CD4-positive, alpha-beta T cell treated with Interferon alpha-2 for 1 hour (primary cell): ENCODE measurements at places on chromosomes 1 and 21.
A peak's percentile ranks its signal among the peaks of the same experiment; 100 is the strongest.

- no peak for DNase-seq
Measured at GRCh38 chr1:115222616-115223402, 115.2 kb downstream of the NGF start.

DNA sequence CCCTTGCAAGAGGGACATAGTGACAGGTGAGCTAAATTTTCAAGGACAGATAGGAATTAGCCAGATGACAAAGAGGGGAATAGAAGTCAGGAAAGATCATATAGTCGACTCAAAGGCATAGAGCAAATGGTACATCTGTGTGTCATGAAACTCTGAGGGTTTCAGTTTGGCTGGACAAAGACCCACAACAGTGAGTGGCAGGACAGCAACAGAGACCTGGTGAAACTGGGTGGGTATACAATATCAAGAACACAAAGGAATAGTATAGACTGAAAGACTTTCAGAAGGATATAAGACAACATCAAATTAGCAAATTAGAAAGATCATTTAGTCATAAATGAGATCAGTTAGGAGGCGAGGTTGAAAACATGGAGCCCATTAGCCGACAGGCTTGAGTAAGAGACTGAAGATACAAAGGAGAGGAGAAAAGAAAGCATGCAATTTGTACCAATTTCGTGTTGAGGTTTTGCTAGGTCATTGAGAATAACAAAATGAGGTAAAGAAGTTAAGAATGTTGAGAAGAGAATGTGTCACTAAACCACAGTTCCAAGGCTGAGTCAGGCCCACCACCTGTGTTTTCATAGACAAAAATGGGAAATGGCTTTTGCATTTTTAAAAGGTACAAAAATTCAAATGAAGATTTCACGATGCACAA lies 213.8 kb downstream of the HHIPL2 start:
- no peak for DNase-seq

DNA sequence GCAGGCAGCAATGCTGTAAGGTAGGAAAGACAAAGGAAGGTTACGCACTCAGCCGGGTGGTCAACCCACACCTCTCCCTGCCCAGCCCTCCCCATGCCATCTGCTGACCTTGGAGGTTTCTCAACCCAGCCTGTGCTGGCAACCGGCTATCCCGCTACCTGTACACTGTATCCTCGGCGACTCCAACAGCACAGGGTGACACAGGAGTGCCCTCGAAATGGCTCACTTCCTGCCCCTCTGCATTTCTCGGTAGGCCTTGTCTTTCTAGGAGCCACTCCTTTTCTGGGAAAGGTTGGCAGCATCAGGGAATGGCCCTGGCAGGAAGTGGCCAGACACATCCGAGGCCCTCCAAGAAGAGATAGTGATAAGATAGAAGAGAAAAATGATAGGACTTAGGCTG lies 124.0 kb downstream of the PROX1 start:
- DNase-seq, result no peak

DNA sequence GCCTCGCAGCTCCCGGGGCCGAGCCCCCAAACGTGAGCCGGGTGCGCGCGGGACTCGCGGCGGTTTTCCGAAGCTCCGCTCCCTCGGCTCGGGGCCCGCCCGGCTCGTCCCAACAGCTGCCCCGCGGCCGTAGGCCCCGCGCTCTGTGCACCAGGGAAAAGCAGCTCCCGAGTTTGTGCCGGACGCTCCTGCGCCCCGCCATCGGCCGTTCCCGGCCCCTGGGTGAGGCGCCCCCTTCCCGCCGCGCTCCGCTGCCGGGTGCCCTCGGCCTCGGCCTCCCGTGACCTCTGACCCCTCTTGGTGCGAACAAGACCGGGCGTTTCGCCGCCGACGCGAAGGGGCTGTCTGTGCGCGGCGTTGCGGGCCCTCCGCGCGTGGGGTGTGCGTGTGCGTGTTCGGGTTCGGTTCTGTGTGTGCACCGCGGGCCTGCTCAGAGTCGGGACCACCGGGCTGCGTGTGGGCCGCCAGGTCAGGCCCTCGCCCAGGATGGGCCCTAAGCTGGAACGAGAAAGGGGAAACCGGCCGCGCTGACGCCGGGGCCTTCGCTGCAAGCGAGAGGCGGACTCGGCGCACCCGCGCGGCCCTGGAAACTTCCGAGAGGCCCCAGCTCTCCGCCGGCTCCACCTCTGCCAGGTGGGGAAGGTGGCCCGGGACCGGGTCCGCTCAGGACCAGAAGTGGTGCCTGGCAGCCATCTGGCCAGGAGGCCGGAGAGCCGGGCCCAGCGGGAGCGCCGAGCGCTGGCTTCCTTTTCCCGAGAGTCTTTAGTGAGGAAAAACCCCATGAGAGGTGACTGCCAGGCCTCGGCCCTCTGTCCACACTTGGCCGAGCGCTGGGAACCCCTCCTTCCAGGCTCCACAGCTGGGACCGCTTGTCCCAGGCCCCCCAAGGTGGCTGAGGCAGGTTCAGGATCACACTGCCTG lies 1.9 kb downstream of the PRDM16 start:
- no peak for DNase-seq

GRCh38 chr1:79041666-79042065 lies 35.1 kb upstream of the ADGRL4 start:
- DNase-seq, result no peak

DNA sequence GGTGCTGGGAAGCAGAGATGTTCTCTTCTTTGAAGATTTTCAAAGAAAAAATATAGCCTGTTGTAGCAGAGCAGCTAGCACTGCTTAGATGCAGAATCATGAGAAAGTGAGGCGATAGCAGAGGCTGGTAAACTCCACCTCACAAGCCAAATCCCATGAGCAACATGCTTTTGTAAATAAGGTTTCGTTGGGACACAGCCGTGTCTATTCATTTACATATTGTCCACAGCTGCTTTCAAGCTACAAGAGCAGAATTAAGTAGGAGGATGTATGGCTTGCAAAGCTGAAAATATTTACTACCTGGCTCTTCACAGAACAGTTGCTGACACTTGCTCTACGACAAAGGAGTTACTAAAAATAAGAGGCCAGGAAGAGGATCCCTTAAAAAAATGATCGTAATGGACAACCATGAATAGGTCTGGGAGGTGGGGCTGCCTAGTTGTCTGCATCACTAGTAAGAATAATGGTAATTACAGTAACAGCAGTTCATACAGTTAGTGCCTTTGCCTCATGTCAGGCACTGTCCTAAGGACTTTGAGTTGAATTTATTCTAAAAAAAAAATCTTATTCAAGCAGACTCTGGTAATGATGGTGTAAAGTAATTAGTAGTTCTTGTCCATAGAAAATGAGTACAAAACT lies 622.0 kb downstream of the KIF26B start:
- DNase-seq, result no peak

GRCh38 chr1:163295949-163296348 lies 25.8 kb upstream of the NUF2 start:
- no peak for DNase-seq

- peak; percentile 72 for DNase-seq
Measured at GRCh38 chr1:226939438-226940028, 561 bp upstream of the COQ8A start.

DNA sequence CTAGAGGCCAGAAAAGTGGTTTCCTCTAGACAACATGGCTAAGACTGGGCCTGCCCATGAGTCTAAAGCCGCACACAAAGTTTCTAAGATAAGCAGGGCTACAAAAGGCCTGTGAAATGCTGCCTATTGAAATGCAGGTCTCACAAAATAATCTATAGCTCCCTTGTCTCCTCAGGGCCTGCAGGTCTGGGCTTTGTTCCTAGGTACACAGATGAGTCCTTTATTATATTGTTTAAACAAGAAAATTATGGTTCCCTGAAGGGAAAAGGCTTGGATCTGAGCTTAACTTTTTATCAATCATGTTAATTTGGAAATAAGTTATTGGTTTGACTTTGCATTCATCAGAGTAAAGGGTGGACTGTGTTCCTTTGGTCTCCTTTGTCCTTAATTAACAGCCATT lies 413.4 kb upstream of the BEND5 start:
- DNase-seq, result no peak

GRCh38 chr1:75472971-75473603 lies 137.8 kb downstream of the SLC44A5 start:
- no peak for DNase-seq

GRCh38 chr1:22349362-22350043 lies 102.1 kb upstream of the ZBTB40 start:
- no peak for DNase-seq

- no peak for DNase-seq
Measured at GRCh38 chr1:99361406-99361805, 97.1 kb downstream of the PLPPR4 start.

DNA sequence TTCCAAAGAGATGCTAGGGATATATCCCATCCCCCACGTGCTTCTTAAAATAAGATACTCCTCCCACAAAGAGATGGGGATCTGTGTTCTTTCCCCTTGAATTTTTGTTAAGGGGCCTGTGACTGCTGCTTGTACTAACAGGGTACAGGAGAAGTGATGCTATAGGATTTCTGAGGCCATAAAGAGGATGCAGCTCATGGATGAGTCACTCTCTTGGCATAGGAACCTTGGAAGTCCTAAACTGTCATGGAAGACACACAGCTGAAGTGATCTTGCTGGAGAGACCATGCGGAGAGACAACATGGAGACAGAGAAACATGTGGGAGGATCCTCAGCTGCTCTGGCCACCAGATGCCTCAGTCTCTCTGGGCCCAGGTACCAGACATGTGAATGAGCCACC lies 157.2 kb downstream of the S1PR1 start:
- DNase-seq, result no peak

GRCh38 chr1:182829285-182829932 lies 9.7 kb upstream of the DHX9 start:
- DNase-seq, result no peak

GRCh38 chr1:32394141-32394889 lies at the start of gene BSDC1:
Gene BSDC1 (minus strand): TSS chr1:32394441. CDS start chr1:32394414, 27 bp downstream.
- DNase-seq, result peak; percentile 99

GRCh38 chr1:24683713-24684162 lies 40.6 kb downstream of the SRRM1 start:
- no peak for DNase-seq

DNA sequence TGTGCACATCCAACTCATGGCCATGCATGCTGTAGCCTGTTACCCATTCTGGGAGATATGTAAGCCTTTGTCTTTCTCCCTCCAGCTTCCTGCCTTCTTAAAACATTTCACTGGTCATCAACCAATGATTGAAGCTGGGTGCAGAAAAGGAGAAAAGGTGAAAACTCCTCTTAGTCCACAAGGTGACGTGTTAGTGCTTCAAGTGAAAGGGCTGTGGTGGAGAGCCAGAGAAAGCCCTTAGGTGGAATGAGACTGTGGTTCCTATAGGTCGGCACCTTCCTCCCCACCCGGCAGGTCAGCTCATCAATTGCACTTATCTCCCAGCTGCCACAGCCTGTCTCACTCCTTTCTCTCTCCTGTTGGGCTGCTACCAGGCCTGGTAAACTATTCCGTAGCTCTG lies 30.4 kb downstream of the ERG start:
- DNase-seq, result no peak

DNA sequence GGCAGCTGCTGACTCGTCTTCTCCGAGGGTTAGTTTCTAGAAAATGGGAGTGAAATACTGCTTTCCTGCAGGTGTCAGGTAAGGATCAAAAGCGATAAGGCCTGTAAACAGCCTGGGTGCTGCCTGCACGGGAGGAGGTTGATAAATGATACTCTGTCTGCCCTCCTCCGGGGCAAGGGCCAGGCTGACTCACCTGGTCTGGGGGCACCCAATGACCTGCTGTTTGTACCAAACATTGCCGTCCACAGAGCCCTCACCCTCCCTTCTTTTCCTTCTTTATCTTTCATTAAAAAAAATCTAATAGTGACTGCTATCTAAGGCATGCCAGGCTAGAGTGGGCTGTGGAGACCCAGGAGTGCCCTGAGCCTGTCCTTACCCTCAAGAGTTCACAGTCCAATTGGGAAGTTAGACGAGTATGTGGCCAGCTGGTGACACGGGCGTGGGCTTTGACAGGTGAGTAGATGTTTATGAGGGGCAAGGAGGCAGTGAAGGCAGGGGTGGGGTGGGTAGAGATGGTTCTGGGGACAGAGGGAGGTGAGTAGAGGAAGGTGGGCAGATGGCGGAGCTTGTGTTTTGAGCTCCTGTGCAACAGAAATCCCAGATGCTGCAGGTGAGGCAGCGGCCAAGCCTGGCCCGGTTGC lies 16.2 kb downstream of the EDN2 start:
- no peak for DNase-seq

- no peak for DNase-seq
Measured at GRCh38 chr1:9413877-9414213, 121.2 kb downstream of the SPSB1 start.

DNA sequence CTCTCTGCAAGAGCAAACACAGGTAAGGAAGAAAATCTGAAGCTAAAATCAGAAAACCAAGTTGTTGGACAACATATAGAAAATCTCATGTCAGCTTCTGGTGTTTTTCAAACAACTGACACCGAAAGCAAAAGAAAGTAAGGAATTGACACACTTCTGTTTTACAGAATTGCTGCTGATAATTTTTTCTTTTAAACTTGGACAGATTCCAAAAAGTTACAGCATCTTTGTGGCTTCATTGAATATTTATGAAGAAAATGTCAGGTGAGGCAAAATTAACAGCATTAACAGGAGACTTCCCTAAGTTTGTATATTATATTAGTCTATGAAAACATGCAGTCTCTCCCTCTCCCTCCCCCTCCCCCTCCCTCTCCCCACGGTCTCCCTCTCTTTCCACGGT lies 14.9 kb upstream of the CTSS start:
- DNase-seq, result no peak

DNA sequence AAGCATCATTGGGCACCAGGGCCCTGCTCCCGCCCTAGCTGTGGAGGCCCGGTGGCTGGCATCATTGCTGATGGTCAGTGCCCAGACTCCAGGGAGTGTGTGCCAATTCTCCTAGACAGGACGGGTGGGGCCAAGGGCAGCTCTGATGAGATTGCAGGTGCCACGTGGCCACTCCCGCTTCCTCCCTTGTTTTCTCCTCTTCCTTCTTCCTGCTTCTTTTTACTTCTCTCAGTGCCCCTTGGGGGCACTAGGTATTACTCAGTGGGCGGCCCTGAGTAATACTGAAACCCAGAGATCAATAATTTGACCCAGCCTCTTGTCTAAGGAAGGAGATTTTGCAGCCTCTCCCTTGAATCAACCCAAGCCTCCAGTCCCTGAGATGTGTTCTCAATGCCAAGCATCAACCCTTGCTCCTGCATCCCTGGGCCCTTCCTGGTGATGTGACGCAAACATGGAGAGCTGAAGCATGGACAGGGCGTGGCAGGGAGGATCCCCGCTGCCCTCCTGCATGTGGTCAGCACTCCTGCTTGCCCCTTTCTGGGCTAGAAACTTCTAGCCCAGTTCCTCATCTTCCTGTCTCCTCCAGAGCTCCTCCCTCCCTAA lies 32.4 kb downstream of the CDK18 start:
- no peak for DNase-seq
